Activated CD8-positive, alpha-beta memory T cell treated with anti-CD3 and anti-CD28 coated beads for 1 hour (primary cell): ENCODE measurements at places on chromosomes 6 and 20.

- DNase-seq, result no peak
These were observed 1.6 kb downstream of the TMEM74B start for GRCh38 chr20:1183153-1183552.

GRCh38 chr6:145491126-145491525 is 244.2 kb downstream of the EPM2A start:
- DNase-seq, result no peak

- DNase-seq, result no peak
These were observed 13.8 kb upstream of the TLDC2 start for GRCh38 chr20:36861875-36862801.

DNA sequence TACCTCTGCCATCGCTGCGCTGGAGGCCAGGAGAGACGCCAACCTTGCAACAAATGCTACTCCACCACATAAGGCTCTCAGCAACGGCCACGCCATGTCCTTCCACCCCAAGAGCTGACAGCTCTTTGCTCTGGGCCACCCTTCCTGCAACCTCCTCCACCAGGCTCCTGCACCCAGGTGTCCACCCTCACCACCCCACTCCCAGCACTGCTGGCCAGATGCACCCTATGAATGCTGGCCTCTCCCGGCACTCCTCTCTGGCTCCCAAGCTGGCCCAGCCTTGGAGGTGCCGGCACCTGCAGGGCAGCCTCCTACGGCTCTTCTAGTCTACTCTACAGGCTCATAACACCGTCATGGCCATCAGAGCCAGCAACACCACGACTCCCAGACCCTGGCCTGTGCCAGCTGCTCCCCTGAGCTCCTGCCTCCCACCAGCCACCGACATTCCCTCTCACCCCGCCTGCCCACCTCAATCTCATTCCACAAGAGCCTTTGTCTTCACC is 11.2 kb downstream of the TAF4 start:
- DNase-seq, result no peak

DNA sequence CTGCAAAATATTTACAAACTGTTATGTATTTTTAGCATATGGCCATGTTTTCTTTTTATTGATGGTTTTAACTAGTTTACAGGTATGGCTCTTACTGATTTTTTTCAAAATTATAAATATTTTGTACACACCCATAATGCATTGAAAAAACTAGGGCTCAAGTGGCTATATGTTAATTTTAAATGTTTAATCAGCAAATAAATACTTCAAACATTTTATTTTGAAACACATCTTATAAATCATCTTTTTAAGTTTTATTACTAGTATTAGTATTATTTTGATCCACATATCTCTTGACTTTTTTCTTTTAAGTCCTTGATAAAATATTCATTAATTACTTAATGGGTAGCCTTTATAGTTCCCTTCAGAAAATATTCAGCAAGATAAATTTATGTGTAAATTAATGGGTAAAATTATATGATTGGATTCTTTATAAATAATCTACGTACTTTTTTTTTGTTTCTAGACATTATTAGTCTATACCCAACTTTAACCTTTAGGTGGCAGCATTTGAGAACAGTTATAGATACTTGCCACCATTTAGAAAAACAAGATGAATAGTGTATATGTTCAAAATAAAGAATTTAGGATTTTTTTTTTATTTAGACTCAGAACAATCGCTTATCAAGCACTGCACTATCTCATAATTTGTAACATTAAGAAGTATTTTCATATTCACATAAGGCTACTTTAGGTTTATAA is 241.9 kb downstream of the ADGRB3 start:
- no peak for DNase-seq

DNA sequence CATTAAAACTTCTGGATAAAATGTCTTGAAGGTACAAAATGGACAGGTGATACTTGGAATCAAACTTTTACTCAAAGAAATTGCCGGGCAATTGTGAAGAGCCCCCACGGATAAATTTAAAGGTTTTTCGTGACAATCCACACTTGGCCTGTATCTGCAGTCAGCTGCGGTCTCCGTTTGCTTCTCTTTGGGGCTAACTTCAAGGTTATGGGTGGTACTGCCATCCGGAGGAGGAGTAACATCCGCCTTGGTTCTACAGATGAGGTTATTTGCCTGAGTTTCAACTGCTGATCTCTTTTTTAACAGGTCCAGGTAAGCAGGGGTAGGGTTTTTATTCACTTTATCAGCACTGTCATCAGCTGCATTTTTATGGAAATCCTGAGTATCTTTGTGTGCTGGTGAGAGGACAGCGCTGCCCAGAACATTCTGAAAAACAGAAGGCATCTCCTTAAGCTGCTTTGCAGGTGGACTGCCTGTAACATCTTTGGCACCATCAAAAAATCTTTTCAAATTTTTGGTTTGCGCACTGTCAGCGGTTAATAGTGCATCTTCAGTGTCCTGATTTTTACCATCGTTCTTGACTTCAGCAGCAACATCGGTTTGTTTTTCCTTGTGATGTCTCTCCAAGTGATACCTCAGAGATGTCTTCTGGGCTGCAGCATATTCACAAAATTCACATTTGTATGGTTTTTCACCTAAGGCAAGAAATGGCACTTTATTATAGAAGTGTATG is 16.9 kb downstream of the ZNF217 start:
- DNase-seq, result no peak

- DNase-seq, result no peak
These were observed 157.7 kb downstream of the GJA1 start for GRCh38 chr6:121593011-121593641.

DNA sequence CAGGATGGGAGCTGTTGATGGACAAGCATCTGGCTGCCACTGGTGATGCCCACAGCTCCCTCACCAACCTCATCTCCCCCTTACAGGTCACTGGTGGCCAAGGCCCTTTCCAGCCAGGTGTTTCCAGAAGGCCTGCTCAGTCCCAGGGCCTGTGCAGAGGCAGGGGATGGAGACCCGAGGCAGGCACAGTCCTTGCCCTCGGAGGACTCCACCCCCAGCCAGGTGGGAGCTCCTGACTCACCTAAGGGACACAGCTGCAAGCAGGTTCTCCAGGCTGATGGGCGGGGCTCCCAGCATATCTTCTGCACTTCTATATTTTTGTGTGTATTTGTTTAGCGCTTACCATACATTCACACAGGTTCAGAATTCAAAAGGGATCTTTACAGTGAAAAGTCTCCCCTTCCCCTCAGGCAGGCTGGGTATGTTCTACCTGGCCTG is 17.4 kb downstream of the PRPH2 start:
- DNase-seq, result no peak

GRCh38 chr6:41684311-41685180 is 46.3 kb downstream of the MDFI start:
- no peak for DNase-seq

DNA sequence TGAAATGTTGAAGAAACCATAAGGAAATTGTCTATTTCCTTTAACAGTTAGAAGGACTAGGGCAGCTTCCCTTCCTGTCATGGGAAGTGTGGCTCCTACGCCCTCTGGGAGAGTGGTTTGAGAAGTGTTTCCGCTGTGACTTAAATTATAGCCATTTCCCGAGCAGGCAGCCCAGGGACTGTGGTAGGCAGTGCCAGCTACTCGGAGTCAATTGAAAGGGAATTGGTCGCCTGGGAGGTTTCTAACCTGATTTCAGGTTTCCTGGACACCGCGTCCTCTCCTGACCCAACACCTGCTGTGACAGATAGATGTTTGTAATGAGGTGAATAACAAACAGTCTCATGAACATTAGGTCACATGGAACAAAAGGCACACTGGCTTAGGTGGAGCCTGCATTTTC is 256.1 kb upstream of the PLCB4 start:
- DNase-seq, result no peak

- no peak for DNase-seq
These were observed 674 bp downstream of the NRSN1 start for GRCh38 chr6:24126586-24127192.

DNA sequence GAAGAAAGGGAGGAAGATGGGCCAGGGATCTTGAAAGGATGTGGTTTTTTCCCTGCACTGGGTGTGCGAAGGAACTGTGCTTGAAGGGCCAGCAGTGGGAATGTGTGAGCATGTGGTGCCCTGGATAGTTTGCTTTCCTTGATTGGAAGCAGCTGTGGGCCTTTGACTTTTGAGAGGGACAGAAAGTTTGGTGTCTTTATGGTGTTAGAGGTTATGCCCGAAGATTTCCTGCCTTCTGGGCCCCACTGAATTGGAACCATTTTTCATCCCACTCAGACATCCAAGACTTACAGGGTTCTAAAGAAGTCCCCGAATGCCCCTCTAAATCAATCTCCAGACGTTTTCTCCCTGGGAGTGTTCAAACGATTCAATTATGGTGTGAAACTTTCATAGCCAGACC is 23.5 kb upstream of the EDN3 start:
- DNase-seq, result no peak

DNA sequence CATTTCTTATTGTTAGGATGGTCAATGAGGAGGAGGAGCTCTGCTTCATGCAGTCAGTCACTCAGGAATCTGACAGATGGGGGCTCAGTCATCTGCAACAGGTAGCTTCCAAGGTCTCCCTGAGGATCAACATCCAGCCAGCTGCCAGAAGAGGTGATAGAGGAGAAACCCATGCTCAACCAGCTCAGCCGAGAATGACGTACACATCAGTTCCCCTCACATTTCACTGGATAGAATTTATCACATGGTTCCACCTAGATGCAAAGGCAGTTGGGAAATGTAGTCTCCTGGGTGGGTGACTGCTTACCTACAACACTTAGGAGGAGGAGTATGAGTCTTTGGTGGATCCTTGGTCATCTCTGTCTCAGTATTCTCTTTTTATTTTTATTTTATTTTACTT is 144.5 kb downstream of the CEBPB start:
- DNase-seq, result no peak

DNA sequence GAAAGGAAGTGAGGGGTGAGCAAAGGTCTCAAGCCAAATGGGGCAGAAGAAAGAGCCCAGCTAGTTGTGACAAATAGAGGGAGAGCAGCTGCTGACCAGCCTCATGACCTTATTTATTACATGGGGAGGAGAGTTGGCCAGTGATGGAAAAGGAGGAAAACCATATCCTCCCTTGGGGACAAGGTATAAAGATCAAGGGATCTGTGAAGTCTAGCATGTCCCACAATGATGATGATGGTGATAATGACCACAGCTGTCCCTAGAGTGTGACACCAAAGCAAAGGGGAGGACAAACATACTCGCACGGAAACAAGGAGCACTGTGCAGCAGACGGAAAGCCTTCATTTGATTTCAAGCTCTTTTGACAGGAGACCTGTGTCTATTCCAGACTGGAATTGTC is 190.4 kb upstream of the MCHR2 start:
- no peak for DNase-seq

- no peak for DNase-seq
These were observed 86.9 kb downstream of the RREB1 start for GRCh38 chr6:7194657-7195056.

DNA sequence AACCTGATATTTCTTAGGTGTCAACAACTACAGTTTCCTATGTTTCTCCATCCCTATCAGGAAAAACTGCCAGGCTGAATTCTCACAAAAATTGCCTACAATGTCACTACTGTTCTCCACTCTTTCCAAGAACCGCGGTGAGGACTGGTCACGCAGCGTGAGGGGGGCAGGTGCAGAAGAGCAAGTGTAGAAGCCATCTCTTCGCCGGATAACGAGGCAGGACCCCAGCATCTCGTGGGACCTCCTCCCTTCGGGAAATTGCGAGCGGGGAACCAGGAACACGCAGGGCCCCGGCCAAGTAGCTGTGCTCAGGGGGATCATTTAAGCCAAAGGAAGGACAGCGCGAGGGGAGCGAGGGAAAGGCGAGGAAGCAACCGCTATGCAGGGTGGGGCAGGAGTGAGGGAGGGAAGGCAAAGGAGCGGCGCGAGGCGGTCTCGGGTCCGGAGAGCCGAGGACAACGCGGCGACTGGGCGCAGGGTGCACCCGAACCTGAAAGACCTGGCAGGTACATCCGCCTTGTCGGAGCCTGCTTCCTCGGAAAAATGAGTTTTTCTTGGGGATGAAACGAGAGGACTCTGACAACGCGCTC is 559 bp downstream of the APMAP start:
- DNase-seq, result no peak

DNA sequence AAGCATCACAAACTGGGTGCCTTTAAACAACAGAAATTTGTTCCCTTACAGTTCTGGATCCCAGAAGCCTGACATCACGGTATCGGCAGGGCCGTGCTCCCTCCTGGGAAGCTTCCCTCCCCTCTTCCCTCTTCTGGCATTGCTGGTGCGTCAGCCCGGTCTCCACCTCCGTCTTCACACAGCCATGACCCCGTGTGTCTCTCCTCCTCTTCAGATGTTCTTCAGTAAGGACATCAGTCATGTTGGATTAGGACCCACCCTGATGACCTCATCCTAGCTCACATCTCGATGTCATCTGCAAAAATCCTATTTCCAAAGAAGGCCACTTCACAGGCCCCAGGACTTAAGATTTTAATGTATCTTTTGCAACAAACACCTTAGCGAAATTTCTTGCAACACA is 38.4 kb upstream of the TBXT start:
- DNase-seq, result no peak

DNA sequence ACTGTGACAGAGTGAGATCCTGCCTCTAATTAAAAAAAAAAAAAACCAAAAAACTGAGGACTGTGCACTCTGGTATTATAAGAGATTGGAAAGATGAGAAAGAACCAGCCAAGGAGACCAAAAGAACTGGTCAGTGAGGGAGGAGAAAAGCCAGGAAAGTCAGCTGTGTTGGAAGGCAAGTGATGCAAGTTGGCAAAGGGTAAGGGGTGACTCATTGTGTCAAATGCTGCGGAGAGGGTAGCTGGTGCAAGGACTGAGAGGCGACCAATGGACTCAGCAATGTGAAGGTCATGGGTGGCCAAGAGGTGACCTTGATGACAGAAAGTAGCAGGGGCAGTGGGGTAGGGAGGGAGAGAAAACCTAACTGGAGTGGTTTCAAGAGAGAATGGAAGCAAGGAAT is 27.4 kb upstream of the LRRN4 start:
- no peak for DNase-seq

GRCh38 chr6:91720324-91720723 is 1133.5 kb upstream of the MAP3K7 start:
- no peak for DNase-seq

DNA sequence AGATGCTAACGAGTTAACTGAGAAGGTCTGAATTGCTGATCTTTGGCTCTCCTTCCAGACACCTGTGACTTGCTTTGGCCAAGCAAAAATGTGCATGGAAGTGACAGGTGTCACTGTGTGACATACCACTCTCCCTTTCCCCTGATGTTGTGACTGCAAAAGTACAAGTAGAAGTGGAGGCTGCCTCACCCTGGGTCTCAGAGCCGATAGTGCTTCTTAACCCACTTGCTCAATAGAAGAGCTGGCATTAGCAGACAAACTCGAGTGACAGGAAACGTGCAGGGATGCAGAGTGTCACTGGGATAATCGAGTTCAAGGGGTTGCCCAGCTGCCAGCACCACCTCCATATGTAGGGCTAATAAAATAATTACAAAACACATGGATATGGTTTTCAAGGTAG is 16.4 kb upstream of the SPO11 start:
- DNase-seq, result no peak

DNA sequence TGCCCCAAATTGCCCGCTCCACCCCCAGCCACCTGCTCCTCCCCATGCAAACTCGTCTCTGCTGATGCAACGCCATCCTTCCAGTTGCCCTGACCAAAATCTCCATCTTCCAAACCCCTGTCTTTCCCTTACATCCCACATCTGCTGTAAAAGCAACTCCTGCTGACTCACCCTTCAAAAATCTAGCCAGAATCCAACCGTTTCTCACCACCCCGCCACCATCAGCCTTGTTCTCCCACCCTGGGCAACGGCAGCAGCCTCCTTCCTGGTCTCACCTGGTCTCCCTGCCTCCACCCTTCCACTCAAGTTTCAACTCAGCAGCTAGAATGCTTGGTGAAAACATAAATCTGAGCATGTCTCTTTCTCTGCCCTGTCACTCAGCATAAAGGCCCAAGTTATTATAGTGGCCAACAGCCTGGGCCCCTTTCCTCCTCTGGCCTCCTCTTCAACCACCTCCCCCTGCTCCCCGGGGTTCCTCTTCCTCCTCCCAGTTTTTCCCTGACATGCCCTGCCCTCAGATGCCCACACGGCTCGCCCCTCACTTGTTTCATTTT is 7.2 kb upstream of the SYNJ2 start:
- no peak for DNase-seq
